Omental fat pad (tissue), 4 donors: ENCODE measurements at places on chromosomes 2 and 18. TPM values are rescaled to one million over a fixed set of nuclear protein-coding genes. Genes with fewer than 3 reads are reported as not detected.
A peak's percentile ranks its signal among the peaks of the same experiment; 100 is the strongest.

DNA sequence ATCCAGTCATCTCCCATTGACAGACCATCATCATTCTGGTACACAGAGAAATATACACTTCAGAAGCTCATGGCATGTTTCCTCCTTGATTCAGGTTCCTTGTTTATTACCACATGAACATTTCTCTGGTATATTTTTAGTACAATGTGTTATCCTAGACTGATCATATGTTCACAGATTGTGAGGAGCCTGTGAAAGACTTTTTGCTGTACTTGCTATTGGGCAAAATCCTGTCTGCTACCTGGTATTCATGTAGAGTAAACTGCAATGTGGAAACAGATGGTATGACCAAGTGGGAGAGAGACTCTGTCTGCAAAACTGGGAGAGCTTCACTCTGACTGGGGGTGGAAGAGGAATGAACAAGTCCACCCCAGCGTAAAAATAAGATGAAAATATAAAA lies 657.2 kb downstream of the IRS1 start:
- DNase-seq = no peak

DNA sequence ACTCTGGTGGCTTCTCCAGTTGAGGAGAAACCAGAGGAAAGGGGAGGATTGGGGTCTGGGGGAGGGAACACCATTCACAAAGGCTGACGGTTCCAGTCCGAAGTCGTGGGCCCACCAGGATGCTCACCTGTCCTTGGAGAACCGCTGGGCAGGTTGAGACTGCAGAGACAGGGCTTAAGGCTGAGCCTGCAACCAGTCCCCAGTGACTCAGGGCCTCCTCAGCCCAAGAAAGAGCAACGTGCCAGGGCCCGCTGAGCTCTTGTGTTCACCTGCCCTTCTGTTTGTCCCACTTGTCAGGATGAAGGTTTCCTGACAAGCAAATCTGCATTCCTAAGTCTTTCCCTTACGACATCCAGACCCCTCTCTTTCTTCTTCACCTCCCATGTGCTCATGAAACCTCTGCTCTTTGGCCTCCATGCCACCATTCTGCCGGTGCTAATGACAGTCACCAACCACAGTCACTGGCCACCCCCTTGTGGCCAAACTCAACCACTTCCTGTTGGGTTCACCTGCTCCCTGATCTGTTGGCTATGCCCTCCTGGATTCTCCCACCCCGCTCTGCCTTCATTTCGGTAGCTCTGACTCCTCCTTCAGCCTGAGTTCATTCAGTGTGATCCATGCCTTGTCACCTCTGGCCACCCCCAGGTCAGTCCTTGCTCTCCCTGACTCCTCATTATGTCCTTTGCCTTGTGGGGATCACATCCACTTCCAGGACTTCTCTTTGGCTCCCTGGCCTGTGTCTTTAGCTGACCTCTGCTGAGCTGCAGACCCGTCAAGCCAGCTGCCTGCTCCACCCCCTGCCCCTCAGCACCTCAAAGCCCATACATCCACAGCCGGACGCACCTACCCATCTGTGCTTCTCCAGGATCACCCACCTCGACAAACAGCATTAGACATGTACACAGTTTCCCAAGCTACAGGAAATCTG lies 17.6 kb downstream of the EMX1 start:
- DNase-seq = no peak

DNA sequence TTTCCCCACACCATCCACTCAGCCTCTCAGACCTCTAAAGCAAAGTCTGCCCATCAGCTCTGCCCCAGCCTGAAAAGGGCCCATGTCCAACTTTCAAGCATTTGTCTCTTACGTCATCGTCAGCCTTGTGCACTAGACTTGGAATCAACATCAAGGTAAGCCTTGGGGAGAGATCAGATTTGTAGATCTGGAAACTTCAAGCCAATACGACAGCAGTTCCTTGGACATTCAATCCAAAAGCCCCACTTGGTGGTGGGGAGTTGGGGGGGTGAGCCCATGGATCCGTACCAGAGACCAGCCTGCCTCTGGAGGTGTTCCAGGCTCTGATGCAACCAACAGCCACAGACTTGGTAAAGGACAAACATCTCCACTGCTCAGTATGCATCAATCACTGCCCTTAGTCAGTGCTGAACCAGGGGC lies 206.8 kb upstream of the MEIS1 start:
- no peak for DNase-seq

DNA sequence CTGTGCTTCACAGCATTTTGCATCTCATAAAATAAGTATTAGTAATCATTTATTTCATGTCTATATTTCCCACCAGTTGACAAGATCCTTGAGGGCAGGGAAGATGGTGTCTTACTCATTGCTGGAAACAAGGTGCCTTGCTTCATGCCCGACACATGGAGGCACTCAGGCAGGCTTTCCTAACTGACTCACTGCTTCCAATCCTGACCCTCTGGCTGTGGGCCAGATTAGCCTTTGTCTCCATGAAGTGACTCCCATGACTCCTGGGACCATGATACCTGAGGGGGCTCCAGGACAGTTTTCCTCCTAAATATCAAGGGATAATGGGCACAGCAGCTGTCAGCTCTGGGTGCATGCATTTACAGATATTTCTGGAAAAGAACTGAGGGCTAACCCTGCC lies 275.1 kb downstream of the AGPS start:
- no peak for DNase-seq

- DNase-seq = no peak
These were observed 70.8 kb upstream of the STK17B start for GRCh38 chr2:196242131-196242620.

- no peak for DNase-seq
These were observed 26.2 kb upstream of the TMEM163 start for GRCh38 chr2:134745023-134745422.

GRCh38 chr2:172429301-172429968 lies 2.0 kb downstream of the ITGA6 start:
- DNase-seq = no peak

GRCh38 chr2:176826356-176826755 lies 386.2 kb upstream of the HNRNPA3 start:
- no peak for DNase-seq

GRCh38 chr18:49008716-49009115 lies 58.0 kb upstream of the SMAD7 start:
- DNase-seq = no peak

- DNase-seq = no peak
These were observed 119.7 kb downstream of the ACOXL start for GRCh38 chr2:110852051-110852450.

- DNase-seq = no peak
These were observed 813.7 kb upstream of the ACVR2A start for GRCh38 chr2:147030966-147031720.

GRCh38 chr18:62938487-62938886 lies 223.1 kb downstream of the PHLPP1 start:
- DNase-seq = no peak

DNA sequence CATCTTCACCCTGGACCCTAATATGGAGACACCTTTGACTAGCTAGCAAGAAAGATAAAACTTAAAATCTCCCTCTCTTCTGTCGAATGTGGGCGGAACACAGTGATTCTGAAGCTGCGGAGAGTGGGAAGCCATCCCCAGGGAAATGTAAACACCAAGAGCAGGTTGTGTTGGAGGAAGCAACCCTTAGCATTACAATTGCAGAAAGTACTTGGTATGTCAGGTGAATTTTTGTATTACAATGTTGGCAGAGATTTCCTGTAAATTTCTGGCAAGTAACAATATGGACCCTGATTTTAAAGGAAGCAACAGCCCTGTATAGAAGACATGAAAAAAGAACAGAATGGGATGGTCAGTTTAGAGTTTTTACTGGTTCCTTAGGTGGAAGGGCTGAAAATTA lies 35.8 kb downstream of the TSN start:
- no peak for DNase-seq

GRCh38 chr18:57833441-57834101 lies 30.5 kb upstream of the ATP8B1 start:
- no peak for DNase-seq

DNA sequence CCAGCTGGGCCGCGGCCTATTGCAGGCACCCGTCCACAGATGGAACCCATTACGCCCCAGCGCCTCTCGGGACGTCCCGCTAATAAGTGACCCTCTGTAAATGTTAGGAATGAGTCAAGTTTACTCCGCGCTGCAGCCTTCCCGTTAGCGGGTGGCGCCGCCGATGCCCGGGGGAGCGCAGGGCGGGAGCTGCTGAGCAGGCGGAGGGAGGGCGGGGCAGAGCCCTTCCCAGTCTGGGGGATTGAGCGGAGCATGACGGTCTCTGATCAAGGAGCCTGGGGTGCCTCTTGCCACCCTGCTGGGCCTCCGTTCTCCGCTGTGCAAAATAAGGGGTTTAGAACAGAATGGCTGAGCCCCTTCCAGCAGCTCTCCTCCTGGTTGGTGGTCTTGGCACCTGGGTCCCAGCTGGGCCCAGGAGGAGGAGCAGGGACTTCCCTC lies 10.5 kb downstream of the CROCC2 start:
- peak; percentile 42 for DNase-seq

DNA sequence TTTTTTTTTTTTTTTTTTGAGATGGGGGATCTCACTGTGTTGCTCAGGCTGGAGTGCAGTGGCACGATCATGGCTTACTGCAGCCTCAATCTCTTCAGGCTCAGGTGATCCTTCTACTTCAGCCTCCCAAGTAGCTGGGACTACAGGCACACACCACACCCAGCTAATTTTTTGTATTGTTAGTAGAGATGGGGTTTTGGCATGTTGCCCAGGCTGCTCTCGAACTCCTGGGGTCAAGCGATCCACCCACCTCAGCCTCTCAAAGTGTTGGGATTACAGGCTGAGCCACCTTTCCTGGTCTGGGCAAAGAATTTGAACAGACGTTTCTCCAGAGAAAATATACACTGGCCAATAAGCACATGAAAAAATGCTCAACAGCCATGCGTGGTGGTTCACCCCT lies 2.9 kb upstream of the SNRNP200 start:
- DNase-seq = no peak

- DNase-seq = no peak
These were observed 86.6 kb downstream of the MARCHF4 start for GRCh38 chr2:216285701-216286100.

DNA sequence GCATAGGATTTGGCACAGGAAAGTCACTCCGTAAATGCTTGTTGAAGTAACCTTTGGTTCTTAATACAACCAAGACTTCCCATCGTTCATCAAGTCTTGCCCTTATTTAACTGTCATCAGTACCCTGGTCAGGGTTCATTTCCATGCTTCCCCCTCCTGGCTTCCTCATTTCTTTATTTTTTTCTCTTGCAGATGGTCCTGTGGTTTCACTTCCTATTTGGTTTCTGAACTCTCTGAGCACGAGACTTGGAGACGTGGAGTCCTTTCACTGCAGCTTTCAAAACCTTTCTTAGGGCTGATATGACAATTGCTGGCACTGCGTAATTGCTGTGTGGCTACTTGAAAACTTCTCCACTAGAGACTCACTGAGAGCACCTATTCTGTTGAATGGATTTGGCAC lies 59.9 kb upstream of the PID1 start:
- no peak for DNase-seq

- DNase-seq = no peak
These were observed 568.5 kb upstream of the SOX11 start for GRCh38 chr2:5123582-5124196.

- DNase-seq = no peak
These were observed 100.6 kb upstream of the ST3GAL5 start for GRCh38 chr2:85989288-85989865.

DNA sequence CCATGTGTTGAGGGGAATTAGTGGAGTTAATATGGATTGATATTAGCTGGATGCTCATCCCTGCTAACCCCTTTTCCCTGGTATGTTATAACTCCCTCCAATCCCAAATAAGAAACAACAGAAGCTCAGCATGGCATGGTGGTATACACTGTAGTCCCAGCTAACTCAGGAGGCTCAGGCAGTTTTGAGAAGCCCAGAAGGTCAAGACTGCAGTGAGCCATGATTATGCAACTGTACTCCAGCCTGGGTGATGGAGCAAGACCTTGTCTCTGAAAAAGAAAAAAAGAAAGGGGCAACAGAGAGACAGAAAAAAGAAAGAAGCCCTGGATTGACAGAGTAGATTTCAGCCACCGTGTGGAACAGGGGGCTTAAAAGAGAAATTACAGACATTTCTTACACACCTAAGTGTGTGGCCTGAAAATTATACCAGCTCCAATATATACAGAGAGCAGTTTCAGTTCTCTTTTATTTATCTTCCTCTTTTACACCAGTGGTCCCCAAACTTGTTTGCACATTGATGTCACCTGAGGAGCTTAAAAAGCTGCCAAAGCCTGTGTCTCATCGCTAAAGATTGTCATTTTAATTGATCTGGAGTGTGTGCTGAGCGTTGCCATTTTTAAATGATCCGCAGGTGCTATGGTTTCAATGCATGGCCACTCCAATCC lies 203.6 kb downstream of the UBE2E3 start:
- DNase-seq = no peak

- DNase-seq = no peak
These were observed 112.8 kb upstream of the SCN1A start for GRCh38 chr2:166240387-166241313.

- no peak for DNase-seq
These were observed 16.9 kb upstream of the ZCCHC2 start for GRCh38 chr18:62505669-62506494.

GRCh38 chr2:215717501-215718381 lies 281.9 kb upstream of the FN1 start:
- DNase-seq = no peak

- DNase-seq = no peak
These were observed 13.6 kb downstream of the DCC start for GRCh38 chr18:52353589-52353988.

FTCDNL1 gene
- total RNA-seq = 3.2 TPM

CAPN14 gene
- not detected for total RNA-seq

CUL3 gene
- 92.7 TPM for total RNA-seq

LOXHD1 gene
- 4.0 TPM for total RNA-seq

C2orf81 gene
- total RNA-seq = 0.82 TPM
